Activated CD4-positive, alpha-beta T cell treated with anti-CD3 and anti-CD28 coated beads, Interleukin-2, amount 50 U/mL, for 24 hours (primary cell): ENCODE measurements at places on chromosomes 3 and 15.
A peak's percentile ranks its signal among the peaks of the same experiment; 100 is the strongest.

- no peak for DNase-seq
Measured at GRCh38 chr3:99419116-99419515, 219.3 kb upstream of the COL8A1 start.

DNA sequence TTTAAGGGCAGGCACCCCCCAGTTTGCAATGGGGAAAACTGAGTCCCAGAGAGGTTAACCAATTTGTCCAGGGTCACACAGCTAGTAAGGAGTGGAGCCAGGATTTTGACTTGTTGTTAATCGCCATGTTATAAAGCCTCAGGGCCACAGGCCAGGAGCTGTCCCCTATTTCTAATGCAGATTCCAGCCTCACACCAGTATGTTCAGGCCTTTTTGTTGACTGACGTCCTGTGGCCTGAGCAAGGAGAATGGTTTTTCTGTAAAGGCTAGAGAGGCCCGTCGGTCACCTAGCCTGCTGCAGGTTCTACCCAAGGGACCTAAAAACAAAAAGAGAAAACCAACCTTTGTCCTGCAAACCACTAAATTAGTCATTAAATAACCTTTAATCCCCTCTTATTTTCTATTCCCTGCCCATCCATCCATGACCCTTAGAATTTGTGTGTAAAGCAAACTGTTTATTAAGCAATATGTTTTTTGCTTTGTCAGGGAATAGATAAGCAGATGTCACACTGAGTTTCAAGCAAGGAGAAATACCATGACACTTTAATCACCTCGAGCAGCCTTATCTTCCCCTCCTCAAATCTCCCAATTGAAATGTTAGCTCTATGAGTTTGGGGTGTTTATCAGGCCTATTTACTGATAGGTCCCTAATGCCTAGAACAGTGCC, 14.1 kb downstream of the ACOX2 start:
- DNase-seq = no peak

GRCh38 chr3:42061713-42062380, 29.3 kb upstream of the TRAK1 start:
- no peak for DNase-seq

DNA sequence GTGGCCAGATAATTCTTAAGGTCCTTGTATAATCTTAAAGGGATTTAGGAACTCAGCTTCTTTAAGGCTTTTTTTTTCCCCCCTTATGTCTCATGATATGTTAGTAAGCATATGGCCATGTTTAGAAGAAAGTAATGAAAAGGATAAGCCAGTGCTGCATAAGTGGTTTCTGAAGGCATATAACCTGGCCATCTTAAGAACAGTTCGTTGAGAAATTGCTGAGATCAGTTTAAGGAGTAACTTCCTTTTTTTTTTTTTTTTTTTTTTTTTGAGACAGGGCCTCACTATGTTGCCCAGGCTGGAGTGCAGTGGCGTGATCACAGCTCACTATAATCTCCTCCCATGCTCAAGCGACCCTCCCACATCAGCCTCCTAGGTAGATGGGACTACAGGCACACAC, 51.7 kb downstream of the UBE2E2 start:
- no peak for DNase-seq

DNA sequence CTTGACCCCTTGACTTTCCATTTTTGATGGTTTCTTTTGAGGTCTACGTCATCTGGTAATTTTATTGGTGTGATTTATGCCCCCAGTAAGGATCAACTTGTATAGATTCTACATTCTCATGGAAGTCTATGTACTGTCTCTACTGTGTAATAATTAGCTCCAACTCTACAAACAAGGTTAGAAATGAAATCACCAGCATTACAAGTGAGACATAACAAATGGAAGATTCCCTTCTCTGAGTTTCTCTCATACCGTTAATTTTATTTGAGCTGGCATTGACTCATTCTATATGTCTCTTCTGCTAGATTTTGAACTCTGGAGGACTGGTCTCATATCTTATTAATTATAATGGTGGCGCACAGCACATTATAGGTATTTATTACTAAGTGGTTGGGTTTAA, 138.9 kb downstream of the LPP start:
- DNase-seq = no peak

DNA sequence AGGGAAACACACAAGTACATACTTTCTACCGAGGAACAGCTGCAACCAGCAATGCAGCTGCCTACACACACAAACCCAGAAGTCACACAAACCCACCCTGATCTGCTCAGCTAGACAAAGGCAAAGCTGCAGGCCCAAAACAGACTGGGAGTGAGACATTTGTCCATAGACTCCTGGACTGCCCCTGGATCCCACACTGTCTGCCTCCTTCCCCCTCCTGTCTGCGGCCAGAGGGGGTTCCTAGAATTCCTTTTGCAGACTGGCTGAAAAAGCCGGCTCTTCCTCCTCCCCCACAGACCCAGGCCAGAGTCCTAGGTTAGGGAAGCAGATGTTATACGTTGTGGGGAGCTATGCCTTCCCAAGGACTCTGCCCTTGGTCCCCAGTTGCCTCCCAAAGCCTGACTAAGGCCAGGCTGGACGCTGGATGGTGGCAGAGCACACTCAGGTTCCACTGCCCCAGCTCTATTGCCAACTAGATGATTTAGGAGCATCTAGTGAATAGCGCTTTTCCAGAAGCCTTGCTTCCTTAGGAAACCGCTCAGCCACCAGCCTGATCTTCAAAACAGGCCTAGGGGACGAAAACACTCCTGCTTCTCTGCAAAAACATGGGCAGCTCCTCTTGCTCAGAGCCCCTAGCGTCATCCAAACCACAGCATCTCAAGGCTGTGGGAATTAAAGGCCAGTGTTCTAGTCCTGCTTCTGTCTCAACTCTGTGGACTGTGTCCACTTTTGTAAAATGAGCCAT, 37.4 kb upstream of the CILP start:
- DNase-seq = no peak

- no peak for DNase-seq
Measured at GRCh38 chr3:72099326-72100079, 314.6 kb upstream of the PROK2 start.

DNA sequence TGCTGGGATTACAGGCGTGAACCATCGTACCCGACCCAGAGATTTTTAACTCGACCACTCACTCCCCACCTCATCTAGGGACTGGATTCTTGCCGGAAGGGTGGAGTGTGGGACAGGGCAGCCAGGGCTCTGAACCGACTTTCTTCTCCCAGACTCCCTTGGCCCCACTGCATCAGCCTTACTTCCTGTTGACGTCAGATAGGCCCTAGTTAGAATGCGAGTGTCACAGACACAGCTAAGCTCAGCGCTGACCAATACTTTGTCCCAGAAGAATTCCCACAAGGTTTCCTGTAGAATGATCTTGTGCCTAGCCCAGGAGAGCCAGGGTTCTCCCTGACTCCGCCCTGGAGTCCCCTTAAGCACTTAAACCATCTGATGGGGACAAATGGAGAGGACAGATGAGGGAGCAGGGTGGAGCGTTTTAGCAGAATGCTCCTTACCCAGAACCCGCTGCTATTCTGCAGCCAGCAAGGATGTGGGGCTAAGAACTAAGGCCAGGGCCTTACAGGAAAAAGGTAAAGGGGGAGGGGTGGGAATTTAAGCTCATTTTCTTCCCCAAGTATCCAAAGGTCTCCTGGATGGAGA, 5.8 kb upstream of the TUSC2 start:
- no peak for DNase-seq

DNA sequence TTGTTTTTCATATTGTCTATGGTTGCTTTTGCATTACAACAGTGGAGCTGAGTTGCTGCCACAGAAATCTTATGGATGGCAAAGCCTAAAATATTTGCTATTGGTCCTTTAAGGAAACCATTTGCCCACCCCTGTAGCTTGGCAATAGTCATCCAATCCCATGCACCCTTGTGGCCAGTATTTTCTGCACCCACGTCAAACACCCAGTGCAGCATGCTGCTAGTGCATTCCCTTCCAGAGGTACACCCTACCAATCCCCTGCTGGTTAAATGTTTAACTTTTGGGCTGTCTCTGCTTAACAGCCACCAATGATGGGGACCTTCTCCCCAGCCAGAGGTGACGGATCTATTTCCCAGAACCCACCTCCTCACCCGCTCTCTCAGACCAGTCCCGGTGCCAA, 23.8 kb upstream of the SLC6A11 start:
- no peak for DNase-seq

DNA sequence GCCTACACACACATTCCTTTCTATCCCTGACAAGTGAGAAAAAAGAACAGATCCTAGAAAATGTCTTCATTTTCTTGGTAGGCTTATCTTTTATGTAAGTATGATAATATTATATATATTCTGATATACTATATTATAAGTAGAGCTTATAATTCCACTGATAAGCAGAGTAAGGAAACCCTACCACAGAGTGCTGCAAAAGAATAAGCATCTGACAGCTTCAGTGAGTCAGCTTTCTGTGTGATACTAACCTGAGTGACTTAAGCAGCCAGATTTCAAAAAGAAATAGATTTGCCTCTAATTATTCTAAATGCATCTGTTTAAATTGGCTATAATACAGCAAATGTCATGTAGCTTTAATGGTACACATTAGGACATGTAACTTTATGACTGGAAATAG, 656.0 kb downstream of the MCTP2 start:
- DNase-seq = no peak

GRCh38 chr3:159030886-159031679, 229.2 kb downstream of the MFSD1 start:
- DNase-seq = no peak

GRCh38 chr3:143885780-143886427, 37.6 kb upstream of the SLC9A9 start:
- DNase-seq = peak; percentile 11

DNA sequence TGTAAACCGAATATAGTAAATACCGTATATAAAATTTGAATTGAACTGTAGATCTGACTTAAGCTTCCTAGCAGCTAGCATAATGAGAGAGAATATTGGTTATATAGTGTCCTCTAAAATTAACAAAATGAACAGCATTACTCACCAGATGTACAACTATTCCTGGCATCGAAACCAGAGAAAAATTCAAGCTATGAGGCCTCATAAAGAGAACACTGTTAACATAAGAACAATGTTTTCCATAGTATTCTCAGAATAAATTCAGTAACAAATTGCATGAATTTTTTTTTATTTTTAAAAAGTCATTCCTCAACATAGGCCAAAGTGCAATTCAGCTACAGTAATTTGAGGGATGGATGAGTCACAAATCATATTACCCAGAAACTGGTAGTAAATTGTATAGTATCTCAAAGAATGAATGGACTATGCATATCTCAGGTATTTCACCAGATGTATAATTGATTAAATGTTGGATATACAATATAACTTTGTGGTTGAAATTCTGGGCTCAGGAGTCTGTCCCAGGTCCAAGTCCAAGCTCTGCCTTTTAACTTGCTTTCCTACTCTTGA, 5.0 kb downstream of the TMEM207 start:
- no peak for DNase-seq

DNA sequence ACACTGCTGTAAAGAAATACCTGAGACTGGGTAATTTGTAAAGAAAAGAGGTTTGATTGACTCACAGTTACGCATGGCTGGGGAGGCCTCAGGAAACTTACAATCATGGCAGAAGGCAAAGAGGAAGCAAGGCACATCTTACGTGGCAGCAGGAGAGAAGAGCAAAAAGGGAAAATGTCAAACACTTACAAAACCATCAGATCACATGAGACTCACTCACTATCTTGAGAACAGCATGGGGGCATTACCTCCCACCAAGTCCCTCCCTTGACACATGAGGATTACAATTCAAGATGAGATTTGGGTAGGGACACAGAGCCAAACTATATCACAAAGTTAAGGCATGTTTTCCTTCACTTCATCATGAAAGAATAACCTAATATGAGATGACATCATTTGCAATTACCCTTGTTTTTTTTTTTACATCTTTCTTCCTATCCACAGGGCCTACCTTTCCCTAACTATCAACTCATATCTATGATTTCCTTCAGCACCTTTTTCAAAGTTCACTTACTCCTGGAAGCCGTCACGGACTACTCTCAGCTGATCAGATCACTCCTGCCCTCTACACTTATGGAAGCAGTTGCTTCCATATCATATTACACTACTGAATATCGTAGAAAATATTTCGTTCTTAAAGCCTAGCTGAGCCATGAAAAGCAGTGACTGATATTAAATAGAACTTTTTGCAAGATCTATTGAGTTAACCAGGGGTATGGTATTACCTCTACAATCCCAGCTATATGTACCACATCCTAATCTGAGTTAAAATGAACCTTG, 25.5 kb upstream of the ATP8B4 start:
- no peak for DNase-seq

- DNase-seq = no peak
Measured at GRCh38 chr3:102715030-102715697, 280.3 kb downstream of the ZPLD1 start.

DNA sequence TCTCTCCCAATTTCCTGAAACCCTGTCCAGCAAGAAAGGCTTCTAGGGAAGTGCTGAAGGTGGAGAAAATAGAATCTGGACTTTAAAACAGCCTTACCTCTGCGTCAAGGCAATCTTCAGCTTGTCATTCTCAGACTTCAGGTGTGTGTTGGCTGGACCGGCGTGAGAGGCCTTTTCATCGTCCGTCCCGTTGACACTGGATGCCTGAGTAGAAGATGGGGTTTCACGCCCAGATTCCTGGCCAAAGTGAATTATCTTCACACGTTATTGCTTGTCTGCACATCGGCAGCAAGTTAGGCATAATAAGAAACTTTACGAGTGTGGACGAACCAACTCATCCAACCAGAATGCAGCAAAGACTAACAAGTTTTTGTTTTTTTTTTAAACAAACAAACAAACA, 49.5 kb downstream of the WHAMM start:
- DNase-seq = no peak

DNA sequence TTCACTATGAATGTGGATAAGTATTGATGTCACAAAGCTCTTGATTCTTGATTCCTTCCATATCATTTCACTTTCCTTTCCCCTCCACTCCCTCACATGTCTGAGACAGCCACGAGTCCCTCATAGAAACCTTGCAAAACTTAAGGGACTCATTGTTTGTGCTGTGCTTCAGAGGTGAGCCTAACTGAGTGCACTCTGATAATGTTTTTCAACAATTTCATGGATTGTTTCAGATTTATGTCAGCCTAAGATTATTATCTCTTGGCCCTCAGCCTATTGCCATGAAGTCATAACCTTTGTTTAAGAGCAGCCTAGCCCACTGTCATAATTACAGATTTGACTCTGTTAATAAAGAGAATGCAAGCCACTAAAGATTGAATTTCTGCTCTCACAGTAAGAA, 363.6 kb downstream of the MECOM start:
- no peak for DNase-seq

DNA sequence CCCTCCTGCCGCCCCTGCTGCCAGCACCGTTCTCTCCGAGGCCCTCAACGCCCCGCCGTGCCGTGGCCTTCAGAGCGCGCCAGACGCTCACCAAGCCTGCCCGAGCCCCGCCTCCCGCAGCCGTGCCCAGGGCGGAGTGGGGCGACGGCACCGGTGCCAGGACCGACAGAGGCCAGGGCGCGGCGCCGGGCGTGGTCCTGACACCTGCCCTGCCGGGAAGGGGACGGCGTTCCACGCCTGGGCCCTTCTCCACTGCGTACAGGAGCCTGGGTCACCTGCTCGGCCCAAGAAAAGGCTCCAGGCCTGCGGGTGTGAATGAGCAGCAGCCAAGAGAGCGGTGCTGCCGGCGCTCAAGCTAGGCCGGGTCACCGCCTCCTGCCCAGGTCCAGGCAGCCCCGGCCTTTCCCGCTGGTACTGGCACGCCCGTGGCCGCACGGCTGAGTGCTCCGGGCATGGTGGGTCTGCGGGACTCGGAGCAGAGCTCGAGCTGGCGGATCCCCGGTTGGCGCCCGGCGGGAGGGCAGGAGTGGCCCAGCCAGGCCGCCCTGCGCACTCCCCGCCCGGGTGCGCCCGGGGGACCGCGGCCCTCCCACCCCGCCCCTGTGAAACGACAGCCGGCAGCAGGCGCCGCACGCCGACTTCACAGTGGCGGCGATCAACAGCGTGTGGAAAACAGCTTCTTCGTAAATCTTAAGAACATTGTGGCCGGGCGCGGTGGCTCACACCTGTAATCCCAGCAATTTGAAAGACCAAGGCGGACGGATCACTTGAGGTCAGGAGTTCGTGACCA, 4.2 kb downstream of the OCA2 start:
- no peak for DNase-seq
